ENCODE measurements at places on chromosomes 6 and 20.

GRCh38 chr6:90703336-90703735 lies 116.5 kb upstream of the MAP3K7 start:
- DNase-seq, result no peak

GRCh38 chr20:10842116-10842515 lies 168.3 kb upstream of the JAG1 start:
- no peak for DNase-seq

- DNase-seq, result peak; percentile 40
Observed at GRCh38 chr20:25399037-25399430, 8.4 kb upstream of the ABHD12 start.

DNA sequence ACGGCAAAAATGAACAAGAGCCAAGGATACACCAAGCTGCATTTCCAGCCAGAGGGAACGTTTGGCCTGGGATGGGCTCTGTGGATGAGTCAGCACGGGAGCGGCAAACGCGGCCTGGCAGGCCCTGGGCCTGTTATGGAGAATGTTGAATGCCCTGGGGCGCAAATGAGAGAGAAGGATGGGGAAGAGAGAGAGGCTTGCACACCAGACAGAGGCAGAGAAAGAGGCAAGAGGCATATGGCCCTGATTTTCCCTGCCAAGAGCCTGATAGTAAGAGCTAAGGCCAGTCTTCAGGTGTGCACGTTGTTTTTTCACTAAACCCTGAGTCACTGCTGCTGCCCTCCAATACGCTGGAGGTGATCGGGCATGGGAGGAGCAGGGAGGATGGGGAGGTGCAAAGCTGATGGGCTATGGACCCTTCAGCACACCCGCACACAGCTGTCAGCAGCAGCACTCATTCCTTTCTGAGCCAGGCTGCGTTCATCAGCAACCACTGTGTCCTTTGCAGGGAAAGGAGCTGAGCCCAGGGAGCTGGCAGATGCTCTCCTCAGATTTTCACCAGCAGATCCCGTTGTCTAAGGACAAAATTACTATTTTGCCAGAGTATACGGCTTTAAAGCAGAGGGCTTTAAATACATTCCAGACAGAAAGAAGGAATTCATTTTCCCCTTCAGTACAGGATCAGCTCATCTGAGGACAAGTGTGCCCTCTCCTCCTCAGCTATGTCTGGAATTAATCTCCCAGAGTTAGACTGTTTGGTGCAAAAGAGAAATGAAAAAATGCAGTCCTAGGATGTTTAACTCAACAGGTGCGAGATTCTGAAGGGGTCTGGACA lies 61.7 kb upstream of the SLC22A23 start:
- DNase-seq, result no peak

DNA sequence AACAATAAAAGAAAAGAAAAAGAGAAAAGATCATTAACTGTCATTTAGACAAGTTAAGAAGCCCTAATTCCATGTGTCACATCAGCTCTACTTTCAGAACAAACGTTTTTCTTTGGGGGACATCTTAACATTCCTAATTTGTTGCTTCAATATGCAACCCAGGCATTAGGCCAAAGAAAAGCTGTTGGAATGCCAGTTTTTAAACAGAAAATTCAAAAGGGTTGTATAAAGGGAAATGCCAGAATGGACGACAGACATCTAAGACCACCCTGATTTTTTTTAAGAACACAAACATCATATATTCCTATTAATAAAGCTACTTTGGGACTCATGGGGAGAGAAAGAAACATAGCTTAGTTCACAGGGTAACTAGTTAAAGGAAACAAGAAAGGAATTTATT lies 315.0 kb downstream of the GMDS start:
- DNase-seq, result no peak

- DNase-seq, result no peak
Observed at GRCh38 chr20:44228465-44229258, 18.1 kb upstream of the OSER1 start.

GRCh38 chr20:25061103-25061799 lies 3.3 kb upstream of the ACSS1 start:
- no peak for DNase-seq

GRCh38 chr6:106163966-106164877 lies 78.1 kb downstream of the PRDM1 start:
- DNase-seq, result peak; percentile 72

- no peak for DNase-seq
Observed at GRCh38 chr6:30000156-30000791, 57.9 kb downstream of the HLA-A start.

DNA sequence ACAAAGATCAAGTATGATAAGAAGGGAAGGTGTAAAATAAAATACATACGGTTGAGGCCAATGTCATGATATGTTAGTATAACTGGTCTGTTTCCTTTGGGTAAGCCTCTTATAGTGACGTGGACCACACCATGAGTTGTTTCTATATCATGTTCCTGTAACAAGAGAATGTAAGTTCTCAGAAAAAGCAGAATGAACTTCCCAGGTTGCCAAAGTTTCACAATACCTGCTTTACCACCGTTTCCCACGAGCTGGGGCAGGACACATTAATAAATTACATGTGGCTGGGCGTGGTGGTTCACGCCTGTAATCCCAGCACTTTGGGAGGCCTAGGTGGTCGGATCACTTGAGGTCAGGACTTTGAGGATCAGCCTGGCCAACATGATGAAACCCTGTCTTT lies 42.6 kb upstream of the SLA2 start:
- DNase-seq, result no peak

DNA sequence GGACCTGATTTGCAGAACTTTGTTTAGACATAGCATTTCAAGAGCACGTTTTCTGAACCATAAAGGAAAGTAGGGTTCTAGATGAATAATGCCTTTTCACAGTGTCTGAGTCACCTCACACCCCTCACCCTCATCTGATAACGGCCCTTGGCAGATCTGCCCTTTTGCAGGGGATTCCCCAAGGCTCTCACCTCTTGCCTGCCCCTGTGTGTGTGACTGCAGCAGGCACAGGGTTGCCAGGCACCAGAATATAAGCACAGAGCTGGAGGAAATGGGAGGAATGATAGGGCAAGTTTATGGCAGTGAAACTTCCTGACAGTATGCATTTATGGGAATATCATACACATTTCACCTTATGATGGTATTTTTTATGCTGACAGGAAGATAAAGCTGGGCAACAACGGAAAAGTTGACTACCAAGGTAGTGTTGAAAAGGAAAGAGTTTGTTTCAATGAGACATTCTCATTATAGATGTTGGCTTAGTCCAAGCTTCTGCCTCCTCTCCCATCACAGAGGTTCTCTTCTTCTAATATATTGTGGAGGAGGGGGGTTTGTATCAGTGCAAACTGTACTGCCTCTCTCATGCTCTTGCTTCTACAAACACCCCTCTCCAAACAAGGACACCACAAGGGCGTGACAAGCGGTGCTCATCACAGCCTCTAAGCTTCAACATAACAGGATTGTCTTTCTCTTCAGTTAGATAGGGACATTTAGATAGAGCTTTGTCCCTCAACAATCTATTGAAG lies 101.5 kb upstream of the BACH2 start:
- DNase-seq, result no peak

- no peak for DNase-seq
Observed at GRCh38 chr6:431504-431903, 40.0 kb downstream of the IRF4 start.

- no peak for DNase-seq
Observed at GRCh38 chr20:33415948-33416347, 14.6 kb upstream of the CDK5RAP1 start.

GRCh38 chr6:133590814-133591213 lies 298.1 kb upstream of the TCF21 start:
- DNase-seq, result no peak

- no peak for DNase-seq
Observed at GRCh38 chr20:32523613-32524213, 61.4 kb downstream of the NOL4L start.

DNA sequence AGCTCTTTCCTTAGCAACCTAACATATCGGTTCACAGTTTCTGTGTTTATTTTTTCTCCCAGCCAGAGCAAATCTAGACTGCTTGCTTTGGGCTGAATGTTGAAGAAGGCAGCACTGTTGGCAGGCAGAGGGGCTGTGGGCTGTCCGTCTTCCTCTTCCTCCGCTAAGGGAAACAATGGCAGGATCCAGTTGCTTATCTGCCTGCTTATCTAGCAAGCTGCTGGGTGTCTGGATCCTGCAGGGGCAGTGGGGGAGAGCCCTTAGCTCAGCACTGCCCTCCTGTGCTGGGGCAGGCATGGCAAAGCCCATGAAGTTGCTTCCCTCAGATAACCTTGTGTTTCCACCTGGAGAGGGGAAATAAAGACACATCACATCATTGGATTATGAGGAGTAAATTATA lies 92.7 kb upstream of the CD93 start:
- DNase-seq, result no peak

- DNase-seq, result no peak
Observed at GRCh38 chr6:3260296-3260695, 1.5 kb downstream of the PSMG4 start.

DNA sequence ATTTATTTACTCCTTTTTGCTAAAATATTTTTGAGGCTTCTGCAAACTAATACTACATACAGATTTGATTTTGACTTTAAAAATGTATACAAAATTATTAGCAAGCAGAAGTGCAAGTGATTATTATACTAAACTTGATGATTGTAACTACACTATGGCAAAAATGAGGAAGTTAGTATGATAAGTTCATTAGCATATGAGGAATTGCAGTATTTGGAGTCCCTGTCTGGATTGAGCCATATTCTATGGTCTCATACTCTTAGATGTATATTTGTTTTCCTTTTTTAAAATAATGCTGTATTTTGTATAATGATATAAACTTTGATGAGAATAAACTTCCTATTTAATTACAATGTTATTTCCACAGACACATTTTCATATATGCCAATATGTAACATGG lies 13.9 kb downstream of the CRISP3 start:
- no peak for DNase-seq

GRCh38 chr6:2037237-2037926 lies 208.0 kb downstream of the GMDS start:
- no peak for DNase-seq

GRCh38 chr6:31478186-31478950 lies 19.6 kb upstream of the MICB start:
- no peak for DNase-seq
